ENCODE measurements at places on chromosomes 4 and X.

DNA sequence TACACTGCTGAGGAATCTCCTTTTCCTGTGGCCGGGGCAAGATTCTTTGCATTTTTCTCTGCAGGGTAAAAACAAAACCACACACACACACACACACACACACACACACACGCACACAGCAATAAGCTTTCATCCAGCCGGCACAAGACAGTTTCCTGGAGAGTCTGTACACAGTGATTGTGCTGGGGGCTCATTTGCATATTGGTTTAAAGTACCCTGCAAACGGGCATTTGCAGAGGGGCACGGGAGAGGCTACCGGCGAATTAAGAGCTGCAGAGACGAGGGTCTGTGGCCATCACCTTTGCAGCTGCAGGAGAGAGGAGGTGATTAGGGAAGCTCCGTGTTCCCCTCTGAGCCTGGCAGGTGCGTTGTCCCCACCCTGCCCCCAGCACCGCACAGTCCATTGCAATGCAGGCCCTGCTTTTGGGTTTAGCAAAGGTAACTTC is 219.9 kb downstream of the SHOX start:
- no peak for DNase-seq

GRCh38 chr4:165625281-165625680 is 246.5 kb downstream of the CPE start:
- DNase-seq, result peak; percentile 30

- peak; percentile 90 for DNase-seq
Measured at GRCh38 chr4:78864405-78865024, 74.7 kb downstream of the PAQR3 start.

GRCh38 chr4:8915201-8916200 is 43.9 kb upstream of the HMX1 start:
- DNase-seq, result no peak

DNA sequence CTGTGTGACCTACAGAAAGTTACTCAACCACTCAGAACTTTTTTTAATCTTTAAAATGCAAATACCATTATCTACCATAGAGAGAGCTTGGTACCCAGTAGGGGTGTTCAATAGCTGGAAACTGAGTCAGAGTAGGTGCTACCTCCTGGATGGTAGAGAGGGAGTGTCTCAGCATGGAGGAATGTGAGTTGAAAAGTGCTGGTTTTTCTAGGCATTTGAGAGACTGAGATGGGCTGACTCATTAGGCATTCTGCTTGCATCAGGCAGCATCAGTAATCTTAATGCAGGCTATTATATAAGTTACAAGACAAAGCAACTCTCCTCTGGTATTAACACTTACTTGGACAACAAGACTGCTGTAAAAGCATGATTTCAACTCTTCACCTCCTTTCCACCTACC is 70.9 kb upstream of the ARHGEF9 start:
- DNase-seq, result peak; percentile 27

- DNase-seq, result no peak
Measured at GRCh38 chr4:17173300-17173699, 274.9 kb upstream of the LDB2 start.

DNA sequence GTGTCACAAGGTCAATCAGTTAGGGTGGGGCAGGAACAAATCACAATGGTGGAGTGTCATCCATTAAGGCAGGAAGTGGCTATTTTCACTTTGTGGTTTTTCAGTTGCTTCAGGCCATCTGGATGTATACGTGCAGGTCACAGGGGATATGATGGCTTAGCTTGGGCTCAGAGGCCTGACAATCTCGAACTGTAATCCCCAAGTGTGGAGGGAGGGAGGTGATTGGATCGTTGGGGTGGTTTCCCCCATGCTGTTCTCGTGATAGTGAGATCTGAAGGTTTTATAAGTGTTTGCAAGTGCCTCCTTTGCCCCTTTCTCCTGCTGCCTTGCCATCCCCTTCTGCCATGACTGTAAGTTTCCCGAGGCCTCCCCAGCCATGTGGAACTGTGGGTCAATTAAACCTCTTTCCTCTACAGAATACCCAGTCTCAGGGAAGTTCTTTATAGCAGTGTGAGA is 36.7 kb upstream of the STS start:
- peak; percentile 39 for DNase-seq

- no peak for DNase-seq
Measured at GRCh38 chrX:39050427-39050826, 249.2 kb downstream of the MID1IP1 start.

- DNase-seq, result peak; percentile 31
Measured at GRCh38 chr4:134201216-134202161, at the start of gene PABPC4L. TSS of gene PABPC4L (minus strand) at chr4:134201789. CDS start at chr4:134201019, 770 bp downstream.

GRCh38 chr4:159047478-159048165 is 55.3 kb upstream of the RAPGEF2 start:
- peak; percentile 8 for DNase-seq

GRCh38 chrX:149527705-149528104 is 13.1 kb upstream of the EOLA1 start:
- peak; percentile 31 for DNase-seq

DNA sequence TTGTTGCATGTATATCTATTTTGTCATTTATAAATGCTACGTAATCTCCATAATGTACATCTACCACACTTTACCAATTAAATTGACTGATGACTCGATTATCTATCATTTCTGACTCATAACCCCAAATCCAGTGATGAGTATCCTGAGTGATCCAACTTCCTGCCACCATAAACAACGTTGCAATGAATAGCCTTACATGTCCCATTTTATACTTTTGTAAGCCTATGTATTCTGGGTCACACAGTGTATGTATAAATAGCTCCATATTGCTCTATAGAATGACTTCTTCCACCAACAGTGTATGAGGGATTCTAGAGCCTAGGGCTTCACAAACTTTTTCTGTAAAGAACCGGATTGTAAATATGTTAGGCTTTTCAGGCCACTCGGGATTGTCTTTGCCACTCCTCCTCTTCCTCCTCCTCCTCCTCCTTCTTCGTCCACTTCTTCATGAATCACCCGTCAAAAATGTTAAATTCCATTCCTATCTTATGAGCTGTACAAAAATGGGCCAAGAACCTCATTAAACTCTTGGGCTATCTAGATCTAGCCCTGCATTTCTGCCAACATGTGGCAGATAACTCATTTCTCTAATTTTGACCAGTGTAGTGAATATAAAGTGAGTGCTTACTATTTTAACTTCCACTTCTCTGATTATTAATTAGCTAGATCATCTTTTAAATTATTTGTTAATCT is 672.2 kb upstream of the AMOT start:
- peak; percentile 86 for DNase-seq

GRCh38 chr4:168765726-168766125 is 244.3 kb downstream of the CBR4 start:
- peak; percentile 83 for DNase-seq

- no peak for DNase-seq
Measured at GRCh38 chrX:38807873-38808272, 6.6 kb downstream of the MID1IP1 start.

DNA sequence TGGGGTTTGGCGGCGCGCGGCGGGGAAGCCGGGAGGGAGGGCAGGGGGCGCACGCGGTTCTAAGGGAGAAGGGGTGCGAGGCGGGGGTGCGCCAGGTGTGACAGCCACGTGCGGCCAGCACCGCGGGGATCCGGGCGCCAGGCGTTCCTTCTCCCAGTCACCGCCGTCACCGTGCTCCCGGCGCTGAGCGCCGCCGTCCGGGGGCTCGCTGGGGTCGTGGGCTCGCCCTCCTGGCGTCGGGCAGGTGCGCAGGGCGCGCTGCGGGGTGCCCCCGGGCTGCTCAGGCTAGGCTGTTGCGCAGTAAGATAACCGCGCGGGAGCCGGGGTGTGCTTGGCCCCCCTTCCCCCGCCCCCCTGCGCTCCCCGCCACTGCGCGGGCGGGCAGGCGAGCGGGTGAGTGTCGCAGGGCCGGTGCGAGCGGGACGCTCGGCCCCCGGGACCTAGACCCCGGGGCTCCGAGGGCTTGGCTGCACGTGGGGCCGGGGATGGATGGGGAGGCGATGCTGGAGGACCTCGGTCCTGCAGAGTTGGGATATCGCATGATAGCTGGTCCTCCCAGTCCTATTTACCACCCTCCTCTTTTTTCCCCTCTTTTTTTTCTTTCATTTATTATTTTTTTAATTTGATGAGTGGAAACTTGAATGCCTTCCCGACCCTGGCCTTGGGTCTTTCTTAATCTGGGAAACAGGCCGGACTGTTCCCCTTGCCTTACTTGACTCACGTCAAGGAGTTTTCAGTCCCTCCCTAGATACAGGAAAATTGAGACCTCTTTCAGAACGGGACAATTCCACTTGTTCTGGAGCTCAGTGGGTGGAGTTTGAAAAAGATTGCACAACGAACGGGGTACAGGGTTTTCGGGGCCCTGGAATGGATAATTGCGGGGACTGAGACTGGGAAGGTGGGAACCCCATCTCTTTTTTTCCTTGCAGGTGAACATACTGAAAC is 797 bp downstream of the TXLNG start:
- DNase-seq, result peak; percentile 50

GRCh38 chrX:38878641-38879340 is 77.5 kb downstream of the MID1IP1 start:
- DNase-seq, result no peak

GRCh38 chr4:2025817-2026216 is 17.0 kb upstream of the NELFA start:
- no peak for DNase-seq

GRCh38 chrX:68440940-68441339 is 7.6 kb upstream of the OPHN1 start:
- DNase-seq, result peak; percentile 70

- no peak for DNase-seq
Measured at GRCh38 chr4:31545755-31546154, 825.6 kb downstream of the PCDH7 start.

- peak; percentile 26 for DNase-seq
Measured at GRCh38 chrX:119406776-119407175, 7.6 kb downstream of the SLC25A43 start.

DNA sequence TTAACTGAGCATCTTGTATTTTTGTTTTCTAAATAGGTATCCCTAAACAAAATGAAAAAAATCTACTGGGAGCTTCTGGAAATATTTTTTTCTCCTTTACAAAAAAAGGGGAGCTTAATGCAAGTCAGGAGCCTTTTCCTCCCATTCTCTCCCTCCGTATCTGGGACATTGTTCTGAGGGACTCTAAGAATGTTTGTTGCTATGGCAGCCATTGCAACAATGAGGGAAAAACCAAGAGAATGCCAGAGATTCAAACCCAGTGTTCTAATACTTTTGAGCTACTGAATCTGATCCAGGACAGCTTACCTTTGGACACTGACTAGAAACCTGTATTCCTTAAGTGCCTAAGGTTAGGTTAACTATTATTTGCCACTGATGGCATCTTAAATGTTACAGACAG is 485.7 kb upstream of the HS3ST1 start:
- no peak for DNase-seq

DNA sequence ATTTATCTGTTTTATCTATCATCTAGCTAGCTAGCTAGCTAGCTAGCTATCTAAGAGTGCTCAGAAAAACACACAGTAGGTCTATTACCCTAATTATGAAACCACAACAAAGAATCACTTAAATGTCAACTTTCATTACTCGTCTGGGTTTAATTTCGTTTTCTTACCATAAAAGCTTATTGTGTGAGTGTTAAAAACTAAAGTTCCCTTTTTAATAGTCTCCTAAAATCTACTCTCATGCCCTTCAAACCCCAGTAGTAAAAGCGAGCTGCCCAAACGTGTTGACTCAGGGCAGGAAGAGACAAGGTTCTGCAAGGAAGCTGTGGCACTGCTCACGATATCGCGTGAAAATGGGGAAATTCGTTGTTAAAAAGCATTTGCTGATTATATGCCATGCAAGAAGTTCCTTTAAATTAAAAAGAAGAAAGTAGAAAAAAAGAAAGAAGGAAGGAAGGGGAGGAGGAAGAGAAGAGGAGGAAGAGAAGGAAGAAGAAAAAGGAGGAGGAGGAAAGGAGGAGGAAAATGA is 595 bp downstream of the MBNL3 start:
- DNase-seq, result peak; percentile 42

- DNase-seq, result no peak
Measured at GRCh38 chr4:168557658-168558057, 60.8 kb downstream of the PALLD start.

DNA sequence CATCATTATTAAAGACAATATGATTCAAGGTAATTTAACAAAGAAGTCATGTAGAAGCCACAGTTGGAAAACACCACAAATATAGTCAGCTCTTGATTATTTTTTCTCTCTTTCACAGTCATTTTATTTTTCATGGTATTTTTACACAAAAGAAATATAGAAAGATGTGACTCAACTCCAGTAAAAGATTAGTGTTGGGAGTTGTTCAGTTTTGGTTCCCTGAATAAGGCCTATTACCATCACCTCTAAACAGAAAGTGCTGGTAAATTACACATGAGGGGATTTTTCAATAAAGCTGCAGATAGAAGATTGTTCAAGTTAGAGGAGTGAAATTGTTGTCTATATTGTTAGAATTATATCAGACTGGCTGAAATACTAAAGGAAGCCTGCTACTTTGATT is 107.0 kb downstream of the DDIT4L start:
- no peak for DNase-seq

DNA sequence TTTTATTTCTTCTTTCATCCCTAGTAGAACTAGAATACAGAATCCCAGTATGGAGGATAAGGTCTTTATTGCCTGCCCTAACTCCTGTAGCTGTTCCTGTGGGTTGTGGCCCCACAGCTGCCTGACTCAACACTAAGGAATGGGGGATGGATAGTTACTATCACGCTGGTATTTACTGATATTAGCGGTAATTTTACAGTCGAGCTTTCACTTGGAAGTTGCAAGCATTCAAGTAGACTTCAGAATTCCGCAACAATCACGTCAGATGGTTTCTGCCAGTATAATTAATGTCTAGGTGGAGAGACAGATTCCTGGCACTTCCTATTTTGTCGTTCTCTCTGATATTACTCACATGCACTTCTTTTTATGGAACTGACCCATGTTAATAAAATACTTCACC is 489.8 kb downstream of the PABPC4L start:
- no peak for DNase-seq

GRCh38 chrX:65976161-65976560 is 63.7 kb downstream of the VSIG4 start:
- no peak for DNase-seq

DNA sequence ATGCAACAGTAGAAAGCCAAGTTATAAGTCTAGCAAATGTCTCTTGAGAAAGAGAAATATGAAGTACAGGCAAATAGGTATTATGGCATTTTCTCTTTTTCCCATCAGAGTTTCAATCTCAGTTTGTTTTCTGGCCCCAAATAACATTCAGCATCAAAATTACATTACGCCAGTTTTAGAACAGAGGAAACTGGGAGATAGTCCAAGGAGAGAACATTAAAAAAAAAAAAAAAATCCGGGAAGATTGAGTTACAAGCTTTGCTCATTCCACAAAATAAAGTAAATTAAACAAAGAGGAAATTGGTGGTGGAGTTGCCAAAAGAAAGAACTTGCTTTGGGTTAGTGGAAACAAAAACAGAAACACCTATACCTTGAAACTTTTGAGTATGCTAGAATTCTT is 50.4 kb upstream of the IL13RA2 start:
- DNase-seq, result peak; percentile 37

DNA sequence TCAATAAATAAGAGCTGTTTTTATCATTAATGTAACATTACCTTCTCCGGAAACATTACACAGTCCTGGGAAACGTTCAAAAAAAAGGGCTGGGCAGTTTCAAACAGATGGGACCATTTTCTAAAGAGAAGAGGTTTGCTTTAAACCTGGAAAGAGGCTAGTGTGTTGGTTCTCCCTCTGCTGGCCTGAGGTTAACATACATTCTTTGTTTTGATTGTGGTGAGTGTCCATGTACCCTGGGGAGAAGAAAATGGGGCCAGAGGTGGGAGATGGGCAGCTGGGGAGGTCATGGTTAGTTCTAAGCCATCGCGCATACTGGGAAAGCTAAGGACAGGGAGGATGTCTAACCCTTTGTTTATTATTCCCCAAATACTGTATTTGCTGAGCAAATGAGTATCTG is 194.7 kb downstream of the CPEB2 start:
- peak; percentile 65 for DNase-seq
